BJ (cell line): ENCODE measurements at places on chromosomes 6 and 20. TPM values are rescaled to one million over a fixed set of nuclear protein-coding genes. Genes with fewer than 3 reads are reported as not detected.

DNA sequence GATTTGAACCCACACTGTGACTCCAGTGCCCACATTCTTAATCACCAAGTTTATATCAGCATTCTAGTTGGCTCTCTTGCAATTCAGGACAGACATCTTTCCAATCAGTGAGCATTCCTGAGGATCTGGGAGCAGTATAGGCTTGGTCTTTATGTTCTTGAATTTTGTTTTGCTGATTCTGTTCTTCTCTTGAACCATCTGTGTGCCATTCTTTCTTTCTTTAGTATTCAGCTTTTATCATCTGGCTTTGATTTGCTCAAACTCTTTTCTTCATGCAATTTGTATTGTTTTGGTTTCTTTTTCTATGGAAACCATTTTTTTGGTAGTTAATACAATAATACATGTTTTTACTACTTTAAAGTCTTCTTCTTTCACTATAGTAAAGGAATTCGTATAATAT, 162.4 kb downstream of the CD109 start:
- no peak for DNase-seq

DNA sequence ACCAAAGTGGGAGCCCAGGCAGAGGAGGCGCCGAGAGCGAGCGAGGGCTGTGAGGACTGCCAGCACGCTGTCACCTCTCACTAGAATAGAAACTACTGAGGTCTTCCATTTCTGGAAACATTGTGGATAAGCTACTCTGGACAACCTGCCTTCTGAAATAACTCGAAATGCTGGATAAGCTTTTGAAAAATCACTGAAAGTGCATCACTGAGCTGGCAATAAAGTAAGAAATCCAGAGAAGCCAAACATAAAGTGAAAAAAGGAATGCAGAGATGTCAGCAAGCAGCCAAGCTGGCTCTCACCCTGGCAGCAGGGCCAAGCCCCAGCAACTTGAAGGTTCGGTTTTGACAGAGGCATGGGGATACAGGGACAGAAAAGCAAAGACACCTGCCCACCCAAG, 59.2 kb upstream of the MYLIP start:
- no peak for DNase-seq

GRCh38 chr6:81138236-81138635, 614.2 kb downstream of the TENT5A start:
- no peak for DNase-seq

DNA sequence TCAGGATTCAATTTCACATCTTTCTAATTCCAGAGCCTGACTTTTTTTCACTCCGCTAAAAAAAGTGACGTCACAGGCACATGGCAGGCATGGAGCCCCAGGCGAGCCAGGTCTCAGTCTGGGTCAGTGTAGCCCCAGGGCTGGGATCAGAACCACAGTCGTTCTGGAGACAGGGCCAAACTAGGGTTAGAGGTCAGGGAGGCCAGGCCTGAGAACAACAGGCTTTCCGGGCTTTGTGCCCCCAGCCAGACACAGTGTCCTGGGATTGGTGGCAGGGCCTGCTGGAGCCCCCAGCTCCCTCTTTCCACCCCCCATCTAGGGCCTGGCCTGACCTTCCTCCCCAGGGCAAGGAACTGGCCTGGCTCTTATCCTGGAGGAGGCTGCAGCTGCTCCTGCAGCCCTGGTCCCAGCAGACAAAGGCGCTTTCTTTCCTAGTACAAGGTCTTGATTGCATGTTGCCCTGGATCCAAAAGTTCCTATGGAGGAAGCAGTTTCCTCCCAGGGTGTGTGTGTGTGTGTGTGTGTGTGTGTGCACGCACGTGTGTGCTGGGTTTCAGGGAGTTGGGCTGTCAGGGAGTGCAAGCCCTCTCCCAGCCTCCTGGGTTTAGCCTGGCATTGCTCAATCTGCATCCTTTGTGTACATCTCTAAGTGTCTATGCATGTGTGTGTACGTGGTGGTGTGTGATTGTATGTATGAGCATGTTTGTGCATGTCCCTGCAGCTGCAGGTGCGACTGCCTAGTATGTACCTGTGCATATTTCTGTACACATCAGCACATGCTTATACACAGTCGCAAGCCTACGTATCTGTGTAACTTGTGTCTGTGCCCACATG, 26.5 kb upstream of the EMILIN3 start:
- no peak for DNase-seq

DNA sequence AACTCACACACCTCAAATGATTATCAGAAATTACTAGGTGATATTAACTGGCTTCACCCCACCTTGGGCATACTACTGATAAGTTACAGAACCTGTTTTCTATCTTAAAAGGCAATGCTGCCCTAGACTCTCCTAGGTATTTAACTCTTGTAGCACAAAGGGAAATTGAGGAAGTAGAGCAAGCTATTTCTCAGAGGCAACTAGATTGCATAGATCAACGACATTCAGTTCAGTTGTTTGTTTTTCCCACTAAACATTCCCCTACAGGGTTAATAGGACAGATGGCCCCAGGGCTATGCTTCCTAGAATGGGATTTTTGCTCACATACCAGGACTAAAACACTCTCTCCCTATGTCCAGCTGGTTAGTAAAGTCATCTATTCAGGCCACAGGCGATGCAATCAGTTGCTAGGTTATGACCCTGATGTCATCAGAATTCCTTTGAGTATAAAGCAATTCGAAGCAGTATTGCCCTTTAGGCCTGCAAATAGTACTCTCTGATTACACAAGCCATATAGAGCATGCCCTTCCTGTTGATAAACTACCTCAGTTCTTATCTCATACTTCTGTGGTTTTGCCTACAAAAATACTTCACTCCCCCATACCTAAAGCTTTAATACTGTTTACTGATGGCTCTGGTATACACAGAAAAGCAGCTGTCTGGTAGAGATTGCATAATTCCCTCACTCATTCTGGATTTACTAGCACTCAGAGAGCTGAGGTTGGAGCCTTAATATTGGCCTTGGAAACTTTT, 67.4 kb upstream of the ASCC3 start:
- DNase-seq: peak; percentile 10

- DNase-seq: no peak
Measured at GRCh38 chr20:62721511-62722370, 13.1 kb downstream of the NTSR1 start.

- DNase-seq: no peak
Measured at GRCh38 chr6:1910621-1911407, 301.1 kb downstream of the FOXC1 start.

GRCh38 chr6:165850434-165851019, 187.5 kb upstream of the PDE10A start:
- no peak for DNase-seq

DNA sequence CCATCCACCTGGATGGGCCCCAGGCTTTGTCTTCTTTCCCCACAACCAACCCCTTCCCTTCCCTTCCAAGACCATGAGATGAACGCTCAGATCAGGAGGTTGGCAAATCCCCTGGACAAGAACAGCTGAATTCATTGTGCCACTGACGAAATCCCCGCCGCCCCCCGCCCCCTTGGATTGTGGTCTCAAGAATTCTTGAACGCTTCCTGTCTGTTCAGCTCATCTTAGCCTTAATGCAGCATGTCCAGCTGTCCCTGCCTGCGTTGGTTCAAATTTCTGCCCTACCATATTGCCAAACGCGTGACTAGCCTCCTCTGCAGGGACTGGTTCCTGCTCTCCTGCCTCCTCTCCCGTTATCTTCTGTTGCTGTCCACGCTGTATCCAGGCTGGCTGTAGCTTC, 133.2 kb downstream of the CDH4 start:
- DNase-seq: no peak

DNA sequence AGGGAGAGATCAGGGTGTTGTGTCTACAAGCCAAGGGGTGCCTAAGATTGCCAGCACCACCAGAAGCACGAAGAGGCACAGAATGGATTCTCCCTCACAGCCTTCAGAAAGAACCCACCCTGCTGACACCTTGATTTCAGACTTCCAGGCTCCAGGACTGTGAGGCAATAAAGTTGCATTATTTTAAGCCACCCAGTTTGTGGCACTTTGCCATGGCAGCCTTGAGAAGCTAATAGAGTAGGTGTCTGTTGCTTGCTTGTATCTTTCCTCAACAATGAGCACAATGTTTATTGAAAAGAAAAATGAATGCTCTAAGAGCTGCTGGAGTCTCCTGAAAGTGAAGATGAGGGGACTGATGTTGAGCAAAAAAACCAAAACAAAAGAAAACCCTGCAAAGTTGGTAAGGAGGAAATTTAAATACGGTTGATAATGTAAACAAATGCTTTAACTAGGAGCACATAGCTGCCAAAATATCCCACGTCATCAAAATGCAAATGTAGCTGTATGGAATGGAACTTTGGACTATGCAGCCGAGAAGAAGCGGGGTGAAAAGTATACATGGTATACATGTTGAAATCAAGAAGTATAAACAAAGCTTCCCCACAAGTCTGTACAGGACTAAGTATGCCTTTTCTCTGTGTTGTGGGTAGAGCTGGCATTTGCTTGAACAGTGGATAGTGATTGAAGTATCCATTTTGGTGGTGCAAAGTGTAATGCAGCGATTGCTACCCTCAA, 8.0 kb downstream of the IL20RA start:
- no peak for DNase-seq

DNA sequence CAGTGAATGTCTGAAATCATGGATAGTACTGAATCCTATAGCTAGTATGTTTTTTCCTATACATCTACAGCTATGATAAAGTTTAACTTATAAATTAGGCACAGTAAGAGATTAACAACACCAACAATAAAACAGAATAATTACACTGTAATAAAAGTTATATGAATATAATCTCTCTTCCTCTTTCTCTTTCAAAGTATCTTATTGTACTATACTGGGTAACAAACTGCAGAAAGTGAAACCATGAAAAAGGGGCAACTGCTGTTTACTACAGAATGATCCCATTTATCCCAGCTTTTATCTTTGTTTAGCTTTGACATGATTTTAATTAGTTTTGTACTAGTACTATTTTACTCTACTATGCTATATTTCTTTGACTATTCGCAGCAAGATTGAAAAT, 25.8 kb downstream of the ESF1 start:
- DNase-seq: no peak

- no peak for DNase-seq
Measured at GRCh38 chr6:106475284-106475683, 114.8 kb downstream of the CRYBG1 start.

GRCh38 chr20:61263084-61263695, 11.1 kb downstream of the CDH4 start:
- DNase-seq: no peak

GRCh38 chr6:6674872-6675271, 86.4 kb downstream of the LY86 start:
- no peak for DNase-seq

DNA sequence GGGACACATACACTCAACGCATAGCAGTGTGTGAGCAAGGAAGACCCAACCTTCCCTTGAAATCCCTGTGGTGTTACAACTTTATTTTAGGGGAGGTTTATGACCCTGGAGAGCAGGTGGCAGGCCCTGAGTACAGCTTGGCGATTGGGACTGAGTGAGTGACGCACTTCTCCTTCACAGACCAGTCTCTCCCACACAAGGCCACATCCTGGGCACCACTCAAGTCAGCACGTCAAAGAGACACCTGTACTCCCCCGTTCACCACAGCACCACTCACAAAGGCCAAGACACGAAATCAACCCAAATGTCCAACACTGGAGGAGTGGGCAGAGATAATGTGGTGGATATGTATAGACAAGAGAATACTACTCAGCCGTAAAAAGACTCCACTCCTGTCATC, 57.0 kb upstream of the FRMD1 start:
- no peak for DNase-seq

GRCh38 chr20:17783671-17784070, 83.9 kb downstream of the BANF2 start:
- DNase-seq: no peak

DNA sequence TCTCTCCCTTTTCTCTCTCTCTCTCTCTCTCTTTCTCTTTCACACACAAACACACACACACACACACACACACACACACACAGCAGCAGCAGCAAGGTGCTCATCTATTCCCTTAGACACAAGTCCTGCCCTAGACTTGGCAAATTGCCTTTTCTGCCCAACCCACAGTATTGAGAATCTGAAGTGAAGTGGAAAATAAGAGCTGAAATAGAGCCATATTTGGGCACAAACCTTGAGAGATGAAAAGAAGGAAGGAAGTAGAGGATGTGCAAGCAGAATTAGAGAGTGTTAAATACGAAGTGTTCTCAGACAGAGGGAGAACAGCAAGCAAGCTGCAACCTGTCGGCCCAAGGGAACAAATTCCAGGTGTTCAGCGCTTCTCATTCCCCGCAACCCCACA, 557.5 kb upstream of the NOX3 start:
- no peak for DNase-seq

DNA sequence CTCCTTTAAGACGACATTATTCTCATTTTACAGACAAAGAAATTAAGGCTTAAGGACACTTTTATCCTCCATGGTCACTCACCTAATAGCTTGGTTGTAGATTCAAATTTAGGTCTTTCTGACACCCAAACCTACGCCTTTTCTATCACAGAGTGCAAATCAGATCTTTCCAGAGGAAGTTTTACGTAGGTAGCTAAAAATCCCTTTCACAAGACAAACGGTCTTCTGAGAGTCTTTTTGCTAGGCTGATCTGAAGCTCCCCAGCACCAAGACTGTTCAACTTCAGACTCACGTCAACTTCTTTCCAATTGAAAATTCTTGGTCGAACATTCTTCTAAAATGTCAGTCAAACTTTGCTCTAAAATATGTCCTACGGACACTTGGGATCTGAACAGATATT, 46.5 kb downstream of the BLOC1S5 start:
- no peak for DNase-seq

GRCh38 chr6:139164001-139164400, 29.1 kb downstream of the HECA start:
- DNase-seq: no peak

DNA sequence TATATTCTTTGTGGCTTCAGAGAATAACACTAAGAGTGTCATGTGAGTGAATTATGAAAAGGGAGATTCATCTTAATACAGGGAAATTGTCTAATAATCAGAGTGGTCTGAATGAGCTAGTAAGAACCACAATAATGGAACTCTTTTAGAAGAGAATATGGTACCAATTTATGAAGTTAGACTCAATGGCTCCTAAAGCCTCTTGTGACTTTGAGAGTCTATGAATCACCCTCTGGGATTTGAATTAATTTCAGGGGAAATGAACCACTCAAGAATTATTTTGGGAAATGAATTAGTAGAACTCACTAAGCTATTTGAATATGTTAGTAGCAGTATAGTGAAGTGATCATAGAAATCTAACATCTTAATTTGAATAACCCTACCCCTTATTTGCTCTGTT, 14.3 kb downstream of the PCMT1 start:
- no peak for DNase-seq

TGIF2 gene
- 8.3 and 10.8 TPM in 2 replicates for polyA plus RNA-seq

NCOA7 gene
- polyA plus RNA-seq: 27.2 and 29.7 TPM in 2 replicates

SLC22A16 gene
- polyA plus RNA-seq: not detected in 2 replicates

C6orf163 gene
- polyA plus RNA-seq: 0.20 and 0.78 TPM in 2 replicates

RBCK1 gene
- 86.6 and 130 TPM in 2 replicates for polyA plus RNA-seq

JPH2 gene
- 9.5 and 14.7 TPM in 2 replicates for polyA plus RNA-seq

DEFB126 gene
- polyA plus RNA-seq: not detected in 2 replicates

CLDN20 gene
- polyA plus RNA-seq: not detected in 2 replicates

GPX5 gene
- polyA plus RNA-seq: not detected in 2 replicates

CST2 gene
- not detected in 2 replicates for polyA plus RNA-seq
